ENCODE measurements at places on chromosomes 6 and 20.

DNA sequence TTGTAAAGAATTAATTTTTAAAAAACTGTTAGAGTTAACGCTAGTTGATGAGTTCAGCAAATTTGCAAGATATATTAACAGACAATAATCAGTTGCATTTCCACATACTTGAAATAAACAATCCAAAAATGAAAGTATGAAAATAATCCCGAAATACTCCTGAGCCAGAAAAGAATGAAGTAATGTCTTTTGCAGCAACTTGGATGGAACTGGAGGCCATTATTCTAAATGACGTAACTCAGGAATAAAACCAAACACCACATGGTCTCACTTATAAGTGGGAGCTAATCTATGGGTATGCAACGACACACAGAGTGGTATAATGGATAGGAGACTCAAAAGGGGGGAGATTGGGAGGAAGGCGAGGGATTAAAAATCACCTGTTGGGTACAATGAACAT, 872.9 kb upstream of the GJE1 start:
- DNase-seq: no peak

- DNase-seq: no peak
Observed at GRCh38 chr6:110537208-110538123, 61.1 kb upstream of the SLC22A16 start.

DNA sequence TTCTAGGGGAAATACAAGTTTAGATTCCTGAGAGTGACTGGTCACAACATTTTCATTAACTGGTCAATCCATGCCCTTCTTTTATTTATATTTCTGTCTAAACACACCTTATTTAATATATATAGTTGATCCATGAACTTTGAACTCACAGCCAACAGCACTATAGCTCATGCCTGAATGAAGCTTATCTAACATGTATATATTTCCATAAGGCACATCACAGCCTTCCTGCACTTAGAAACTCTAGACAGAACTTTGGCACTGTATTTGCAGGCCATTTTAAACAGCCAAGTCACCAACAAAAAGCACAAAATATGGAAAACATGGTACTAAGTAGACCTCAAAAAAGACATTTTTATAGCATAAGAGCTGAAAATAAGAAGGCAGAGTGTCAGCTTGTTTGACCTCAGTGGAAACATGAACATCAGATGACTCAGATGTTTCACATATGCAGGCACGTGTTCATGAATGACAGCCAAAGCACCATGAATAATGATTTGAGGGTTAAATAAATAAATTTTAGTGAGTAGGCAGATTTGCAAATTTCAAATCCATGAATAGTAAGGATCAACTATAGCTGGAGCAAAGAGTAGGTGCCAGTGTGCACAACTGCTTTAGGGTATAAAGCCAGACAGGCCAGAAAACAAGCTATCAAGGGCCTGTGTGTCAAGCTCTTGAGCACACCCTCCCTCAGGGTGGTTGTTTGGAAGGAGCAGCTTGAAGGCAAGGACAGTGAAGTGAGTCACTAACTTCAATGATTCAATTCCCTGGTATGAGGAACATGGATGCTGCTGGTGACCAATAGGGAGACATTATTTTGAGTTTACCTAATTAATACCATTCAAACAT, 88.9 kb upstream of the NT5E start:
- no peak for DNase-seq

DNA sequence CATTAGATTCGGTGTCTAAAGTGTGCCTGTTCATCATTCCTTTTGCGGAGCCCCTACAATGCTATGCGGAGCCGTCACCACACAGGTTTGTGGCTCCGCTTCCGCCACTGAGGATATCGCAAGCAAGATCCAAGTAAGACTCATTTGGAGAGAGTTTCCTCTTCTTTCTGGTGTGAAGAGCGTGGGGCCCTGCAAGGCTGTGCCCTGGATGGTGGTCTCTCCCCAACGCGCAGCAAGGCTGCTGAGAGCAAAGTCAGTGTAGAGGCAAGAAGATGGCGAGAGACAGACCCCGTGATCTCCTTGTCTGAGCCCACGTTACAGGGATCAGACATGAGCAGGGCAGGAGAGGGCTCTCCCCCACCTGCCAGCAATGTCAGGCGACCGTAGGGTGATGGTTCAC, 96.3 kb upstream of the AFDN start:
- no peak for DNase-seq

GRCh38 chr6:157400676-157401075, 19.7 kb downstream of the ZDHHC14 start:
- no peak for DNase-seq

DNA sequence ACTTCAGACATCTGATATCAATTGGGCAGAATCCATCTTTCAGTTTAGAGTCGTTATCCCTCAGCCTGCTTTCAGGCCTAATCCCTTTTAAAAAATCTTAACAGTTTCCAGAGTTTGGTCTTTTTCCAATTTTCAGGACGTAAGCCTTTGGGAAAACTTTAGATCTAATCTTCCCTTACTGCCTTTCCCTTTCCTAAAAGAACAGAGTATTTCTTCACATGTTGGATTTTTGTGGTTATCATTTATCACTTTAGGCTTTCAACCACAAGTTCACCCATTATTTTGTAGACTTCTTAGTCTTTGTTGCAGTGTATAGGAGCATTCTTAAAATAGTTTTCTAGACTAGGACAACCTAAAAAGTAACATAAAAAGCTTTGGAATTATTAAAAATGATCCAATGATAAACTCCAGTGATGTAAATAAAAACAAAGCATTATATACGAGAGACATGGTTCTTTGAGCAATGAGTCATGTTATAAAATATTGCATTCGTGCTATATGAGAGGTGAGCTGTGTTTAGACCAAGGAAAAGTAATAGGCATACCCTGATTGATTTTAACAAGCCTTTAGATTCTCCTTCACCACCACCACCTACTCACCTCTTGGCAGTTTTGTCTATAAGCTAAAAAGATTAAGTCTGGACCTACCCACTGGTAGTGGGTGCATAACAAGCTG, 90.4 kb upstream of the MCHR2 start:
- no peak for DNase-seq

DNA sequence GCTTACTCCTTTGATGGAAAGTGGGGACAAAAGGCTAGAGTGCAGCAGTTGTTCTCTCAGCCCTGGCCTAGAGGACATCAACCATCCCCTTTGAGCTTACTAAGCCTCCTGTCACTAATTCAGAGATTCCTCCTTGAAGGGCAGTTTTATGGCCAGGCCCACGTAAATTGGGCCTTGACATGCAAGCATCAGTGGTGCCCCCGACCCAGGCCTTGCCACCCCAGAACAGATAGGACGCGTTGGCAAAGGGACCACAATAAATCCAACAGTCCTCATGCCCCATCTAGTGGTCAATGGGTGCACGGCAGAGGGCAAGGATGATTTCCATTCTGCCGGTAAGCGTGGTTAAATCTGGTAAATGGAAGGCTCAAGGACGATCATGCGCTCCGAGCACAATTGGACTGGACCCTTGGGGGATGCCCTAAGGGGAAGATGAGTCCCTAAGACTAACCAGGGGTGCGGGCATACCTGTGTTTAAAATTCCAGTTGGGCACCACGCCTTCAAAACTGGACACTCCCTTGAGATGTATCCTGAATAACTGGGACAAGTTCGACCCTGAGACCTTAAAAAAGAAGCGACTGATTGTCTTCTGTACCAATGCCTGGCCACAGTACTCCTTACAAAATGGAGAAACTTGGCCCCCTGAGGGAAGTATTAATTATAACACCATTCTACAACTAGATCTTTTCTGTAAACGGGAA, 32.6 kb downstream of the CEP85L start:
- DNase-seq: peak; percentile 55

- DNase-seq: no peak
Observed at GRCh38 chr6:32432050-32432450, 7.6 kb upstream of the HLA-DRA start.

- no peak for DNase-seq
Observed at GRCh38 chr6:89034586-89035251, 45.8 kb upstream of the PNRC1 start.

GRCh38 chr20:34199183-34199582, 42.0 kb upstream of the ASIP start:
- DNase-seq: no peak

- DNase-seq: no peak
Observed at GRCh38 chr6:15752820-15753219, 90.0 kb upstream of the DTNBP1 start.

- no peak for DNase-seq
Observed at GRCh38 chr6:6795393-6795792, 206.9 kb downstream of the LY86 start.

GRCh38 chr6:110055387-110055735, 77.2 kb downstream of the GPR6 start:
- DNase-seq: no peak

DNA sequence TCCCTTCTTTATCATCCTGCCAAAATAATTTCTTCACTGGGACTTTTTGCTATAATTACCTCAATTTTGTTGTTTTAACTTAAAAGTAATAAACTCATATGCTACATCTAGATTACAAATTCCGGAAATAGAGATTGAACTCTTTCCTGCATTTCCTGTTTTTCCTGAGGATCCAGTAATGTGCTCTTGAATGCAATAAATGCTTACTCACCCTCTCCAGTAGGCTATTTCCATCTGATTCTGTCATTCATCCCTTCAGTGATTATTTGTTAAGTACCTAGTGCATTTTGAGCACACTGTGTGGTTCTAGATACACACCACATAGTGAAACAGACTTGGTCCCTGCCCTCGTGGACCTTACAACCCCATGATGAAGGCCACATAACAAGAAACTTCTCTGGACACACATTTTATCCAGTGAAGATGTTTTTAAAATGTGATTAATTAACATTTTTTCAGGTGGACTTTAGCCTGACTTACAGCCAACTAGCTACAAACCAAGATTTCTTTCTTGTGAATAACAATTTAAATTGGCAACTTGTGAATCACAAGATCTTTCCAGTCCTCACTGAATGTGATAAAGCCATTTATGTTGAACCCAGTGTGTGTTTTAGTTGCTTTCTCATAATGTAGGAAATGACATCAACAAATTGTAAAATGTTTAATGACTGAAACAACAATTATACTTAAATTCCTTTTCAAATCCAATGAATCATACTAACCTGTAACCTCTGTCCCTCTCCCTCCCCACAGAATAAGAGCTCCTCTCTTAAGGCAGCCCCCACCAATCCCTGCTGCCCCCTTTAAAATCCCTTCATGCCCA, 272.3 kb downstream of the KHDC1L start:
- no peak for DNase-seq

GRCh38 chr6:26223650-26224546, 136.7 kb downstream of the HFE start:
- DNase-seq: peak; percentile 38

DNA sequence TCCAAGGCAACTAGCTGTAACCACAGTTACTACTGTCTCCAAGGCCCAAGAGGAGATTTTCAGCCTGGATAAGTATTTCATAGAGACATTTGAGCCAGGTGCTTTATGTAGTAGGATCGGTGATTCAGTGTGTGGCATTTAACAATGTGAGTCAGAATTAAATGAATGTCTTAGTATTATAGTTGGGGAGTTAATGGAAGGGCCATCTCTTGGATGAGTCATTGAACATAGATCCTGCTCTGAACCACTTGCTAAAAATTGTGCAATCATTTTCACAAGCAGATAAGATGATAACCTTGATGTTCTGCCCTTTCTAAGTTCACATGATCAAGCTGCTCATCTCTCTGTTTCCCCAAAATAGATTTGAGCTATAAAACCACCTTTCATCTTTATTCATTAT, 668.9 kb upstream of the CITED2 start:
- DNase-seq: no peak

DNA sequence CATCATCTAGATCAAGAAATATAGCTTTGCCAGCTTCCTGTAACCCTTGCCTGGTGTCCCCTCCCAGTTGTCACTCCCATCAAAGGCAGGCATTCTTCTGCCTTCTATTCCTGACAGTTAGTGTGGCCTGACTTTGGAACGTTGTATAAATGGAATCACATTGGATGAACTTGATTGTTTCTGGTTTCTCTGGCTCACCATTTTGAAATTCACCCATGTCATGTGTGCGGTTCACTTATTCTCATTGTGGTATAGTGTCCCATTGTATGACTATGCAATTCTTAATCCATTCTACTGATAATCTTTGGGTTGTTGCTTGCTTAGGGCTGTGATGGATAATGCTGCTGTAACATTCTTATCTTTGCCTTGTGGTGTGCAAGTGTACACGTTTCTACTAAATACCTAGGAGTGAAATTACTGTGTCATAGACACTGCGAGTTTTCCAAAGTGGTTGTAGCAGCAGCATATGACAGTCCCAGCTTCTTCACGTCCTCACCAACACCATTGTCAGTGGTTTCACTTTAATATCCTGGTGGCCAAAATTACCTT, 73.2 kb downstream of the VEGFA start:
- DNase-seq: no peak

- DNase-seq: no peak
Observed at GRCh38 chr6:100366419-100366818, 98.3 kb downstream of the SIM1 start.

- no peak for DNase-seq
Observed at GRCh38 chr20:9228774-9229450, 160.0 kb downstream of the PLCB4 start.

- DNase-seq: peak; percentile 69
Observed at GRCh38 chr6:111843347-111844147, 29.7 kb downstream of the FYN start.

GRCh38 chr20:44584162-44584561, 1.8 kb downstream of the PKIG start:
- no peak for DNase-seq

DNA sequence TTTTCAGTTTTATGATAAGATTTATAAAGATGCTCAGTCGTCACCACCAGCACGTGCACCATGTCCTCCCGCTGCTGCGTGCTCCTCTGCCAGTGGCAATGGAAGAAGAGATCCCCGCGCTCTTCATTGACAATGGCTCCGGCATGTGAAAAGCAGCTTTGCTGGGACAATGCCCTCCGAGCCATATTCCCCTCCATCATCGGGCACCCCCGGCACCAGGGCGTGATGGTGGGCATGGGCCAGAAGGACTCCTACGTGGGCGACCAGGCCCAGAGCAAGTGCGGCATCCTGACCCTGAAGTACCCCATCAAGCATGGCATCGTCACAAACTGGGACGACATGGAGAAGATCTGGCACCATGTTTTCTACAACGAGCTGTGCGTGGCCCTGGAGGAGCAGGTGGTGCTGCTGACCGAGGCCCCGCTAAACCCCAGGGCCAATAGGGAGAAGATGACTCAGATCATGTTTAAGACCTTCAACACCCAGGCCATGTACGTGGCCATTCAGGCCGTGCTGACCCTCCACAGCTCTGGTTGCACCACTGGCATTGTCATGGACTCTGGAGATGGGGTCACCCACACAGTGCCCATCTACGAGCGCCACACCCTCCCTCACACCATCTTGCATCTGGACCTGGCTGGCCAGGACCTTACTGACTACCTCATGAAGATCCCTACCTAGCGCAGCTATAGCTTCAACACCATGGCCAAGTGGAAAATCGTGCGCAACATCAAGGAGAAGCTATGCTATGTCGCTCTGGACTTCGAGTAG, 34.3 kb upstream of the ENPP5 start:
- DNase-seq: no peak

- DNase-seq: no peak
Observed at GRCh38 chr6:113442040-113442439, 415.1 kb upstream of the MARCKS start.

DNA sequence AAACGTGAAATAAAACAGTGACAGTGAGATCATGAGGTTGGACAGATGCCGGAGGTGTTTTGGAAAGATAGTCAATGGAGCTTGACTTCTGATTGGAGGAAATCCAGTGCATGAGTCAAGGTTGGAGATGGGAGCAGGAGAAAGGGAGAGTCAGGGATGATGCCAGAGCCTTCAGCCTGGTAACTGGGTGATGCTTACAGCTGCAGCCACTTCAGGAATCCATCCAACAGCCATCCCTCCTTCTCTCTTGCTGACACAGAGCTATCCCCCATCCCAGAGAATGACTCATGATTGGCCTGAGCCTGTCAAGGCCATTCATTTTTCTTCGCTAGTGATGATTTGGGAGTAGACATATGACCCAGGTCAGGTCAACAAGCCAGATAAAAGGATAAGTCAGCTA, 112.8 kb downstream of the SAMD5 start:
- no peak for DNase-seq
